Uterus (tissue), 4 donors: ENCODE measurements at places on chromosomes 3 and 15. TPM values are rescaled to one million over a fixed set of nuclear protein-coding genes. Genes with fewer than 3 reads are reported as not detected.

DNA sequence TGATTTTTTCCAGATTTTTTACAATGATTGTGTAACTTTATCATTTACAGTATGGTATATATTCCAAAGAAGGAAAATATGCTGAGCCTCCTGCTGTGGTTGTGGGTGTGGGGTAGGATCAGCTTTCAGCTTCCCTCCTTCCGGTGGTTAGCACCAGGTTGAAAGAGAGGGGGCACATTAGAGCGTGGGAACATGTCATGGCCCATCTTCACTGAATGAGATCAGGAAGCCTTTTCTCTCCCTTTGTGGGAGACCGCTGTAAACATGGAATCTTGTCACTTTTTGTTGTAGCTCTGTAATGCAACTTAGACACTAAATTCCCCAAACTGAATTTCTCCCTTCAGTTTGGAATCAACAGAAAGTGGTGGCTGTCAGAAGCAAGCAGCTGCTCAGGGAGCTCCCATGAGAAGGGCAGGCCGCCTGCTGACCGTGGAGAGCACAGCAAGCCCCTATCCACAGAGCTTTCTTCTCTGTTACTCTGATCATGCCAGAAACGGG is 86.7 kb upstream of the LIMD1 start:
- no peak for DNase-seq

GRCh38 chr15:61893146-61893545 is 167.1 kb downstream of the VPS13C start:
- DNase-seq = no peak

DNA sequence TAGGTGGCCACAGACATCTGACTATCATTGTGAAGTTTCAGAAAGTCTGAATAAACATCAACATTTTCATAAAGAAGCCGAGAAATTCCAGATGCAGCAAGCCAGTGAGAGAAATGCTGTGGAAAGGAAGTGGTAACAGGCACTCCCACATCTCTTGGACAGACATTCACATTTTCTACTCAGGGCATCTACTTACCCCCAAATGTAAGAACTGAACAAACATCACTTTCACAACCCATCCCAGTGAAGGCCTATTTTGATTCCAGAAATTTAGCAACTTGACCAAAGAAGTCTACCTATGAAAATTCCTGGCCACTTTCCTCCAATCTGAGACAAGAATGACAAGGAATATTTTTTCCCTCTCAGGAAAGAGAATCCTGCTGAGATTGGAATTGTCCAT is 224.8 kb upstream of the DCBLD2 start:
- DNase-seq = no peak

GRCh38 chr3:177470197-177470941 is 273.1 kb upstream of the TBL1XR1 start:
- DNase-seq = no peak

- no peak for DNase-seq
Observed at GRCh38 chr3:49707113-49707480, 12.4 kb downstream of the AMIGO3 start.

- DNase-seq = no peak
Observed at GRCh38 chr15:57732526-57733331, 26.2 kb downstream of the POLR2M start.

GRCh38 chr15:22939652-22940061 is 40.5 kb downstream of the CYFIP1 start:
- no peak for DNase-seq

DNA sequence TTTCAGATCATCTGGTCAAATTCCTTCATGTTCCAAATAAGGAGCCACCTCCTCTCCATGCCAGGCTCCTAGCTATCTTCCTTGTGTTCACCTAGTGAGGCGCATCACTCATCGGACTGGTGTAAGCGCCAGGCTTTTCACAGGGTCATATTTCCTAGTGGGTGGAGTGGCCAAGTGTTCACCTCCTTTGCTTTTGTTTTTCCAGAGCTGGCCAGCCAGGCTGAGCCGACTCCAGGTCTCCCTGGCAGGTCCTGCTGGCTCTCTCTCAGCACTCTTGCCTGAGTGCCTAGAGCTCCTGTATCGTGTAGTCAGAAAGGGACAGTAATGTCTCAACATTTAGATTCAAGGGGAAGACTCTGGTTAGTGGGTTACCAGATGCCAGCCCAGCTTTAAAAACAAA is 31.0 kb downstream of the HEG1 start:
- no peak for DNase-seq

DNA sequence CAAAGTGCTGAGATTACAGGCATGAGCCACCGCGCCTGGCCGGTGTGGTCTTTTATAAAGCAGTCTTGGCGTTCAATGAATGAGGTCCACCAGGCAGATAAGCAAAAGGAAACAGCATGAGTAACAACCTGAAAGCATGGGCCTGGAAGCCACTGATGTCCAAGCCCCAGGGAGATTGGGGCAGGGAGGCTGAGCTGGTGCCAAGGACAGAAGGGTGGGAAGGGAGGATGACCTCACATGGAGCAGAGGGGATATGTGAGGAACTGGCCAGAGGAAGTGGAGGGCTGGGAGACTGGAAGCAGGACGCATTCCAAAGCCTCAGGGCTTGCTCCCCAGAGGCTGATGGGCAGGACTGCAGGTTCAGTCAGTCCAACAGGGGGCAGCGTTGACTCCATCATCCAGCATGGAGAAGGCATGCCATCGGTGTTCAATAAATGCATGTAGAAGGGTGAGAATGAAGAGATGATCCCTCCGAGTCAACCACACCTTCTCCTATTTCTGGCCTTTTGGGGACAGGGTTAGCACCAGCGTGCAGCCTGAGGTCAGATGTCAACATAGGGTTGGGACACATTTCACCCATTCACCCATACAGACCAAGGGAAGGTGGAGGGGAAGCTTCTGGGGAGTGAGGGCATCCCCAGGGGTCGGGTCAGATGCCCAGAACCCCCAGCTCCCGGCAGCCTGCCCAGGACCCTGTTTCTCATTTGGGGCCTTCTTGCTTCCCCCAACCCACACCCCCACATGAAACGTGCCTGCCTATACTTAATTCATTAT is 14.8 kb downstream of the MYL3 start:
- no peak for DNase-seq

DNA sequence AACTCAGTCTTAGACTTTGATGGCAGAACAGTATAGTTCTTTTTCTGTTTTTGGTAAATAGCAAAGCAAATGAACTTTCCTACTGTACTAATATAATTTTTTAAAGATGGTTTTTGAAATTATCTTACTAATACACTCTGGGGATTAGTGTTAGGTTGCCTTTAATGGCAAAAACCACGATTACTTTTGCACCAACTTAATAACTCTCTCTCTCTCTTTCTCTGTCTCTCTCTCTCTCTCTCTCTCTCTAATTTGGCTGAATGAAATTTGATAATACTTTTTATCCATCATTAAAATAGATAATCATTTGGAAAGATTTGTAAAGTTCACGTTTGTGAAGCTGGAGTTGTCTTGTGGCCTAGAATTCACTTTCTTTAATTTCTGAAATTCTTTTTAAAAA is 257.8 kb downstream of the LPP start:
- no peak for DNase-seq

GRCh38 chr3:1611824-1612223 is 486.8 kb upstream of the CNTN4 start:
- no peak for DNase-seq

DNA sequence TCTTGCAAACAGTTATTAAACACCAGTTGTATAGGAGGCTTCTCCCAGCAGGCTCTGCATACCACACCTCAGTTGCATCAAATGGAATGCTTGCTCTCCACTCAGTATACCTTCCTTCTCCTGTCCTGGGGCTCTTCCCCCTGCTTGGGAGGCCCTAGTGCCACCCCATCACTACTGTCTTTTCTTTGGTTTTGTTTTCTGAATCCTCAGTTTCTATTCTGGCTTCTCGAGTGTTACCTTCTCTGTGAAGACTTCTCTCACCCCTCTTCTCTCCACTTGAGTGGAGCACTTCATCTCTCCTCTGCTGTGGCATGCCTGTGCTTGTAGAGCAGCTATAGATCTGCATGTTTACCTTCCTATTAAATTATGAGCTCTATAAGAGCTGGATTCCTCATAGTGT is 75.7 kb upstream of the TPRG1 start:
- no peak for DNase-seq

DNA sequence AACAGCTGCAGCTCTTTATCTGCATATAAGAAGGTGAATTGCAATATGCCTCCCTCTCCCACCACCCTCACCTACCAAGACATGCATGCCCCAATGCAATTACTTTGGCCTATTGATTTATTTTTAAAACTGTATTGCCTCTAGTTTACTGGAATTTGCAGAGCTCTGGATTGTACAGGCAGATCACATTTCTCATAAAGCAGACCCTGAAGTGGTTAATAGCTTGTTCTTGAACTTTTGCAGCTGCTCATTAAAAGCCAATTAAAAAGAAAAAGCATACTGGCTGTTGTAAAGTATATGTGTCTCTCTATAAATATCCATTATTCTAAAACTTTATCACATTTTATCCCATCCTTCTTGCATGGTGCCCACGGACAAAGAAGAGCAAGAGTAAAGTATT is 221.5 kb upstream of the TOPAZ1 start:
- DNase-seq = no peak

- DNase-seq = peak; percentile 38
Observed at GRCh38 chr15:61828860-61829513, 231.3 kb downstream of the VPS13C start.

- DNase-seq = no peak
Observed at GRCh38 chr3:160227419-160227818, 2.2 kb downstream of the C3orf80 start.

SAMD7 gene
- total RNA-seq = not detected

DGKG gene
- 10.8 TPM for total RNA-seq

MST1R gene
- 2.8 TPM for total RNA-seq

RASL12 gene
- 65.3 TPM for total RNA-seq

CCR4 gene
- not detected for total RNA-seq

P2RY12 gene
- 3.1 TPM for total RNA-seq

CILP gene
- 12.9 TPM for total RNA-seq

NMNAT3 gene
- total RNA-seq = 2.4 TPM
